Kidney tubule cell (primary cell): ENCODE measurements at places on chromosomes 16 and 17.

GRCh38 chr17:61451538-61452300 is 503 bp upstream of the TBX4 start:
- DNase-seq = no peak

DNA sequence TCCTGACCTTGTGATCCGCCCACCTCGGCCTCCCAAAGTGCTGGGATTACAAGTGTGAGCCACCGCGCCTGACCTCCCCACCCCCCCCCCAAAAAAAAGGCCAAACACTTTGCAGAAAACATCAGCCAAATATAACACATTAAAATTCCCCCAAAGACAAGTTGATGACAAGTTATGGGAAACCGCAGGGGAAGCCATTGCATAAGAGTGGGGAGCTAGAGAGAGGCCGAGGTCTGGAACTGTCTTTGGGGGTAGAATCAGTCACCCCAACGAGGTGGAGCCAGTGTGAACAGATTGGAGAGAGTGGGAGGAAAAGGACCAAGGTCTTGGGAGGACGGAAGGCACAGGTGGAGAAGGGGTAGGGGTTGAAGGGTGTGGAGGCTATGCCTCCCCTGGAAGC is 2.8 kb downstream of the DRC3 start:
- DNase-seq = no peak

- DNase-seq = no peak
These were observed 45.0 kb upstream of the ATP2A3 start for GRCh38 chr17:4009186-4009785.

DNA sequence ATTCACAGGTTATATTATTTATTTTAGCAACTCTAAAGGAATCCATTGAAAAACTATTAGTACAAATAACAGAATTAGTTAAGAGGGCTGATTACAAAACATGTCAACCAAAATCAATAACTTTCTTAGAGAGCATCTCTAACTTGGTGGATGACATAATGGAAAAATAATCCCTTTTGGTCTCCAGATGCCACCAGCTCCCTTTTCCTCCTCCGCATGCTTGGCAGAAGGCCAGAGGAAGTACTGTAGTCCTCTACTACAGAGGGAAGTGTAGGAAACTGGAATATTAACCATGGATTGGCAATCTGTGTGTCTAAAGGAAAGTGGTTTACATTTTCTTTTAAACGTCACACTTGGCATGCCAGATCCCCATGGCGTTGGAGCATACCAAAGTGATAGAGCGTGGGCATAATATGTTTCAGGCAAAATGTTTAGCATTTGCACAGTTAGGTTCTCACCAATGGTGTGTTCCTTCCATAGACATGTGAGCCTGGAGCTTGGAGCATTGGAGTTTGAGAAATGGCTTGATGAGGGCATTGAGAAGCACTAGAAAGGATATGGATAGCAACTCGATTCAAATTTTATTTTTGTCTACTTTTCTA is 106.3 kb downstream of the PRKCB start:
- DNase-seq = peak; percentile 8

DNA sequence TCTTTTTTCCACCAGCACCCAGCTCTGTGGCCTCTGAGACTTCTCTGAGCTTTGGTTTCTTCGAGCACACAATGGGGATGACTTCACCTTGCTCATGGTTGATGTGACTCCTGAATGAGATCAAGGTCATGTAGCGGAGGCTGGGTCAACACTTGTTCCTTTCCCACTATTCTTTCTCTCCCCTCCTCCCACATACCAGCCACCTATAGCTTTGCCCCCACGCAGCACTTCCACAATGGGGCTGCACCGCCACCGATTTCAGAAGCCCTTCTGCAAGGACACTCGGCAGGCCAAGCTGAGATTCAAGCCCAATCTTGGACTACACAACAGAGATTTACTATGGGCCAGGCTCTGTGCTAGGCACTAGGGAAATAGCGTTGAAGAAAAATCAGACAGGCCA is 14.4 kb downstream of the TRIM25 start:
- no peak for DNase-seq

- DNase-seq = no peak
These were observed 5.9 kb upstream of the CACNA1H start for GRCh38 chr16:1147027-1147426.

DNA sequence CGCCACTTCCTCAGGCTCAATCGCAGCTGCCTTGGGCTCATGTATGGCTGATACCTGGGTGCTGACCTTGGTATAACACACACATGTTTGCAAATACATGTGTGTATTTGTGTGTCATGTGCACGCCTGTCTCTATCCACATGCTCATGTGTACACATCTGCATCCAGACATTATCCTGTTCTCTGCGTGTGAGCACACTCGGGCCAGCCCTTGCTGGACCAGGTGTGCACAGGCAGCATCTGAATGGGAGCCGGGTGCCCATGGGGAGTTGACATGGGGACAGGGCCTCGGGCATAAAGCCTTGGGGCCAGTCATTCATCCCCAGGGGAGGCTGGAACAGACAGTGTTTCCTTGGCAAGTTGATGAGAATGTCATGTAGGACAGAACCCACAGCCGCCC is 29.1 kb upstream of the CRHR1 start:
- DNase-seq = no peak

DNA sequence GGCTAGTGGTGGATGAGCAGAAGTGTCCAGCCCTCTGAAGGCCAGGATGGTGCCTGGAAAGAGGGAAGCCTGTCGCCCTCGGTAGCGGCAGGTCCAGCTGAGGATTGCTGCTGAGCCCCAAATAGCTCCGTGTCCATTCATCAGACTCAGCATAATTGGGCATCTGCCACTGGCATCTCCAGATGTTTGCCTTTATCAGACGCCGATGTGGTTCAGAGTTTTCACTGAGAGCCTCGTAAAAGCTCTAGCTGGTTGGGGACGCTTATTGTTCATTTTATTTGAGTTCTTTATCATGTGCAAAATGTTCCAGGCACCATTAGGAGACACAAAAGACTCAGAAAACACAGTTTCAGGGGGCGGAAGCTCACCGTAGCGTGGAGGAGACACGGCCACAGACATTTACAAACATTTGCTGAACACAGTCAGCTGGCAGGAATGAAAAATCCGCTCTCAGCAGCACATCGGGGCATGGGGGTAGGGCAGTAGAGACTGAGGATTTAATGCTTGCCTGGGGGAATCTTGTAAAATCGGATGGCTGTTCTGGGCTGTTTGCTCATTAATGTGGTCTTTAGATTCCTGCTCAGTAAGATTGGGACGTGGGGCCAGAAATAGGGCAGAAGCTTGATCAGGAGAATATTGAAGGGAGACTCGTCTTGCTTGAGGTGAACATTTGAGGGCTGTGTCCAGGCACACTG is 41.7 kb downstream of the SMPD3 start:
- peak; percentile 64 for DNase-seq

DNA sequence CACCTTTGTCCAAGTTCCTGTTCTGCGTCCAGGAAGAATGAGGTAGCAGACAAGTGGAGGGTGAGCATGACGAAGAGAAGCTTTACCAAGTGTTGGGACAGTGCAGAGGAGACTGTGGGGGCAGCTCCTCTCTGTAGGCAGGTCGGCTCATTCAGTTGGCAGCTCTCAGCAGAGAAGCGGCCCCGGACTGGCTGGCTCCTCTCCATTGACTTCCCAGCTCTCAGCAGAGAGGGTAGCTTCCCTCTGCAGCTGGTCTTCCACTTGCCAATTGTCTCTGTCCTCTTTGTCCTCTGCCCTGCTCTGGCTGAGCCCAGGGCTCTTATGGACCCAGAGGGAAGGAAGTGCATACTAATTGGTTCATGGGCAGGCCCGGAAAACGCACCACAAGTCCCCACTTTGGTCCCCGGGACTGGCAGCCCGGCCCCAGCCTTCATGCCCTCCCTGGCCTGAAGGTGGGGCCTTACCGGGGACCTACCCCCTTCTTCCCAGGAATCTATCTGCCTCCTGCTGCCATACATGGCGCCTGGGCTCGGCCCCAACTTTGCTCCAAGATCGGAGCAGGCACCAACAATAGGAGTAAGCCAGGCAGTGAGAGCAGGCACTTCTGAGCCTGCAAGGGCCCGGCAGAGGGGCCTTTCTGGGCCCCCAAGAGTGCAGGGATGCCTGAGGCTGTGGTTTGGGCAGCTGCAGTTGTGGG is 10.1 kb downstream of the KCTD5 start:
- no peak for DNase-seq

DNA sequence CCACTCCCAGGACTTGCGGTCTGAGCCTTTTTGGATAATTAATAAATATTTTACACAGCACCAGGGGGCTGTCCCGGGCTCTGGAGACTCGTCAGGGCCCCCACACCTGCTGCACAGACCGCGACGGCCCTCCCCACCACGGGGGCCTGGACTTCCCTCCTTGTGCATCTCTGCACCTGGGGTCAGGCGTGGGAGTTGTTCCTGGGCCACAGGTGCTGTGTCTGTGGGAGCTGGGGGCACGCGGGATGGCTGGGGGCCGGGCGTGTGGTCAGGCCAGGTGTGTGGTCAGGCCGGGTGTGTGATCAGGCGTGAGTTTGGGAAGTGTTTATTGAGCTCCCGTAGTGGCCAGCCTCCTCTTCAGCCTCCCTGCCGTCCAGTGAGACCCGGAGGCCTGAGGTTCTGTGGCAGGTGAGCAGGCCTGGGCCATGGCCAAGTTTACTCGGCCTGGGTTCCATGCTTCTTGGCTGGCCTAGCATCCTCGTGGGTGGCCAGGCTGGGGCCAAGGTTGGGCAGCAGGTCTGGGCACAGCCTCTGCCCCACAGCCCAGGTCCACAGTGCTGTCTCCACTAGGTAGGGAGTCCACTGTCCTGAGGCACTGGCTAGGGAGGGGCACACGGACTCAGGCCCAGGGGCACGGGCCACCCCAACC is 1.9 kb upstream of the STUB1 start:
- DNase-seq = no peak

- no peak for DNase-seq
These were observed 60.6 kb downstream of the IRX6 start for GRCh38 chr16:55384288-55385247.

GRCh38 chr16:70428178-70428998 is 10.5 kb downstream of the ST3GAL2 start:
- peak; percentile 98 for DNase-seq

- DNase-seq = peak; percentile 63
These were observed 13.8 kb downstream of the MLYCD start for GRCh38 chr16:83912519-83913244.

GRCh38 chr17:17613708-17614114 is 22.2 kb upstream of the PEMT start:
- peak; percentile 65 for DNase-seq

- no peak for DNase-seq
These were observed 387.2 kb downstream of the SEC14L1 start for GRCh38 chr17:77527836-77528505.

GRCh38 chr16:90057738-90058173 is 19.4 kb downstream of the PRDM7 start:
- DNase-seq = no peak

- no peak for DNase-seq
These were observed 3.1 kb upstream of the SLC13A2 start for GRCh38 chr17:28470266-28470913.

DNA sequence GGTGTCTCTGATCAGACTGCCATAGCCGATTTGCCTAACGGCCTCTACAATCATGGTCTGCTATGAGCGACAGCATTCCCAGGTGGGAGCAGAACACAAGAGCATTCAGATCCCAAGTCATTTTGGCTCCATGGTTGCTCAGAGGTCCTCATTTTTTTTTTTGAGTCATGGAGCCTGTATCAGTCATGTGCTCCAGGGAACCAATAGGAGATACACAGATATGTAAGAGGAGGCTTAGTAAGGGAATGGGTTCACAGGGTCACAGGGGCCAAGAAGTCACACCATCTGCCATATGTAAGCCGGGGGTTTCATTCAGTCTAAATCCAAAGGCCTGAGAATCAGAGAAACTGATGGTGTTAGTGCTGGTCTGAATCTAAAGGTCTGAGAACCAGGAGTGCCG is 36.8 kb downstream of the CPPED1 start:
- DNase-seq = no peak

DNA sequence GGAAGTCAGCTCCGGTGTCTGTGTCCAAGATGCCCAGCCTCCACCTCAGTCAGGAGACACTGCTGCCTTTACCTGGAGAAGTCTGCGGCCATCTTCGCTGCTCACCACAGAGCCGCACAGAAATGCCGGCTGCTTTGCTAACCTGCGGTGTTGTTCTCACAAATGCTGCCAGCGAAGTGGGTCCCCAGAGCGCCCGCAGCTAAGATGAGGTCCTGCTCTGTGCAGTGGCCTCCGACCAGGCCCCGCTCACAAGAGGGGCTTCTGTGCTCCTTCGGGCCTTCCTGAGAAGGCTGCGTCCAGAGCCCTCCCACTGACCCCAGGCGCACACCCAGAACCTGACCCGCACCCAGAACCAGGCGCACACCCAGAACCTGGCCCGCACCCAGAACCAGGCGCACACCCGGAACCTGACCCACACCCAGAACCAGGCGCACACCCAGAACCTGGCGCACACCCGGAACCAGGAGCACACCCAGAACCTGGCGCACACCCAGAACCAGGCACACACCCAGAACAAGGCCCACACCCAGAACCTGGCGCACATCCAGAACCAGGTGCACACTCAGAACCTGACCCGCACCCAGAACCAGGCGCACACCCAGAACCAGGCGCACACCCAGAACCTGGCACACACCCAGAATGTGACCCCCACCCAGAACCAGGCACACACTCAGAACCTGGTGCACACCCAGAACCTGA is 51.5 kb upstream of the FASN start:
- DNase-seq = peak; percentile 17

DNA sequence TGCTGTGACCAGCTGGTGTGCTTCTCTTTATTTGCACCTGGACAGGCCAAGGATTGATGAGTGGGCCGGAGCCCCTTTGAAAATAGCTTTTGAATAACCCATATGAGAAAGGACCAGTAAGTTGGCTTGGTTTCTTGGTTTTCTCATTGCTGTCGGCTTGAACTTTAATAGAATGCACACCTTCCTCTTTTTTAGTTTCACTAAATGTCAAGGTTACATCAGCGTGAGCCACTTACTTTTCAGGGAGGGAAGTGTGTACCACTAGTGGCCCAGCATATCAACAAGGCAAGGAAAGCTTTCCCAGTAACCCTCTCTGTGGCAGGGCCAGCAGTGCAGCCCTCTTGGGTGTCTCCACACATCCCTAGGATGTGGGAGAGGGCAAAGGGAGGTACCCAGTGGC is 433.3 kb downstream of the CA10 start:
- DNase-seq = no peak

- DNase-seq = peak; percentile 51
These were observed 79.5 kb downstream of the SLC6A2 start for GRCh38 chr16:55735120-55735781.

- no peak for DNase-seq
These were observed 35.6 kb downstream of the NLRC3 start for GRCh38 chr16:3541527-3542155.

DNA sequence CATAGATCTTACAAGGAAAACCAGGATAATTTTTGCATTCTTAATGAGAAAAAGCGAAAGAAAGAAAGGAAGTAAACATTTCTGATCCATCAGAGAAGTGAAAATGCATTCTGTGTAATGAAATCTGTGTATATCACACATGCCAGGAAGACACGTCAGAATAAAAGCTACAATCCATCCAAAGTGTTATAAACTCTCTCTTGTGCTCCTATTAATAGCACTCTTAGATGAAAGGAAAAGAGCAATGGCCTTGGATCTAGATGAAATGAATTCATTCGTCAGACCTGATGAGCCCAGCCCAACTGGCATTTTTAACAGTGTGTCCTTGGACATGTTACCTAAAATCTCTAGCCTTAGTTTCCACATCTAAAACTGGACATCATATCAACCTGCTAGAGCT is 885.5 kb downstream of the CDH11 start:
- DNase-seq = no peak

GRCh38 chr17:38724337-38724988 is 5.7 kb upstream of the CISD3 start:
- no peak for DNase-seq
